ENCODE measurements at places on chromosomes 12 and 14.

DNA sequence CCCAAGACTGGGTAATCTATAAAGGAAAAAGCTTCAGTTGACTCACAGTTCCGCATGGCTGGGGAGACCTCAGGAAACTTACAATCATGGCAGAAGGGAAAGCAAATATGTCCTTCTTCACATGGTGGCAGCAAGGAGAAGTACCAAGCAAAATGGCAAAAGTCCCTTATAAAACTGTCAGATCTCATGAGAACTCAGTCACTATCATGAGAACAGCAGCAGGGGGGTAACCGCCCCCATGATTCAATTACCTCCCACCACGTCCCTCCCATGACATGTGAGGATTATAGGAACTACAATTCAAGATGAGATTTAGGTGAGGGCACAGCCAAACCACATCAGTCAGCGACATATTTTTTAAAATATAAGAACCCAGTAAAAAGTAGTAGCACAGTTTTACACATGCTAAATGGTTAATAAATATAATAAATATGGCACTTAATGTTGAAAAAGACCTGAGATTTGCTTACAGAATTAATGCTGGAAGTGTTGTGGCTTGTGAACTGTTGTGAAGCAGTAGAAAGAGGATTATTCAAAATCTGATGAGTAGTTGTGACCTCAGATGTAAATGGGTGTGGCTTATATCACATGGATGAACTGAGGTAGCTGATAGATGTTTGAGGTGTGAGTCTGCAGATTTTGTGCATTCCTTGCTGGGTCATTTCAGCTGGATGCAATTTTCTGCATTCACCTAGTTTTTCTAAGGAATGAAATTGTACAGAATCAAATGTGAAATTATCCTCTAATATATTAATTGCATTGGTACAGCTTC, 46.9 kb upstream of the CHPT1 start:
- no peak for DNase-seq

DNA sequence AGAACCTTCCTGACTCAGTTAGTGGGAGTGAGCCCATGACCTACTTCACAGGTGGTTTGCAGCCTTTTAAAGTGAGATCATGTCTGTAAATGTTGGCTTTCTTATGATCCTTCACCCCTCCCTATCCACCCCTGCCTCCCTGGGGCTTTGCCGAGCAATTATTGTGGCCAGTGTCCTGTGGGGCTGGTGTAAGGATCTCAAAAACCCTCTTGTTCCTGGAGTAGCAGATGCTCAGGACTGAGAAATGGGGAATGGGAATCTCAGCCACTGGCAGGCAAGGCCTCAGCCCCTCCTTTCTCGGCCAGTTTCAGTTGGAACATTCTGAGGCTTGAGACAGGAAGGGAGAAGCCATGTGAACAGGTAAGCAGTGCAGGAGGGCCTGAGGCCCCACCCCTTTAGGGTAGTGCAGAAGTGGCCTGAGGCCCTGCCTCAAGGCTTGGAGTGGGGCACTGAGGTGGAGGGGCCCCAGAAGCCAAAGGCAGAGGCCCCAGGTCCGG, 53.8 kb downstream of the PLEKHG3 start:
- DNase-seq: no peak

DNA sequence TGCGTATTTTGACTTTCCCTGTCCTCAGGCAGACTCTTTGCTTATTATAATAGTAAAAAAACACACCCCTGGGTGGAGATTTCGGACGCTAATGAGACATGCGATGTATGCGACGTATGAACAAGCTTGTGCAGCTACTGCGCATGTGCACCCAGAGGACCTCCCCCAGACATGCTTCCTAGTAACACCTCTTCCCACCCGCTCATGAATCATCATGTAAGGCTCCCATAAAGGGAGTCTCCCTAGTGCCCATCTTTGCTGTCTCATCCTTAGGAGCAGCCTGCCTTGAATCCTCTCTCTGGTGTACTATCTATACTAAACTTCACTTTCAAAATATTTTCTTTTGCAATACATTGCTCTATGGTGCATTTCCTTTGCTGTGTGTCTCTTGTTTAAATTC, 210.1 kb downstream of the TMEM132D start:
- DNase-seq: no peak

- no peak for DNase-seq
Observed at GRCh38 chr12:51533799-51534198, 57.2 kb upstream of the SCN8A start.
